H1 (cell line): ENCODE measurements at places on chromosomes 3 and 15. TPM values are rescaled to one million over a fixed set of nuclear protein-coding genes. Genes with fewer than 3 reads are reported as not detected.

- DNase-seq, result no peak
These were observed 144.8 kb downstream of the GABRB3 start for GRCh38 chr15:26628071-26628470.

DNA sequence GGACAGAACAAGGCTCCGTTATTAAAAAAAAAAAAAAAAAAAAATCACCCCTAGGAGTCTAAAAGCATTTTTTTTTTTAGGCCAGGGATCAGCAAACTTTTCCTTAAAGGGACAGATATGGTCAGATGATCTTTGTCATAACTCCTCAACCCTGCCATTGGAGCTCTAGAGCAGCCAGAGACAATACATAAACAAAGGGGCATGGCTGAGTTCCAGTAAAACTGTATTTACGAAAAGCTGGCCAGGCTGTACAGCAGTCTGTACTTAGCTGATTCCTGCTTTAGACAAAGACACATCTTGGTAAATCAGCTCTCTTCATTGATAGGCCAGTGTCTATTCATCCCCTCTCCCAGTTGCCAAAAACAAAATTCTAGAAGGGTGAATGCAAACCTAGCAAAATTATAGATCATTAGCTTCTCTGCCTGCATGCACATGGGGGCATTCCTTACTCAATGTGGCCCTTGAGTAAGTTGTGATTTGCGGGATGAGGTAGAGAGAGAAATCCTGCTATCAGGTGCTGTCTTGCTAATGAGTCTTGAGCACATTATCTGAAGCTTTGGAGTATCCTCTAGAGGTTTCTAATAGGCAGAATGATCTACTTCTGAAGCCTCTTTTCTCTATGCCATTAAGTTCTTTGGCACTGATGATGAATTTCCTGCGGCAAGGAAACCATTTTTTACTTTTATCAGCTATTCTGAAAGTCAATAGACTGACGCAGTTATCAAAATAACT lies 35.2 kb downstream of the SENP8 start:
- DNase-seq, result peak; percentile 24

DNA sequence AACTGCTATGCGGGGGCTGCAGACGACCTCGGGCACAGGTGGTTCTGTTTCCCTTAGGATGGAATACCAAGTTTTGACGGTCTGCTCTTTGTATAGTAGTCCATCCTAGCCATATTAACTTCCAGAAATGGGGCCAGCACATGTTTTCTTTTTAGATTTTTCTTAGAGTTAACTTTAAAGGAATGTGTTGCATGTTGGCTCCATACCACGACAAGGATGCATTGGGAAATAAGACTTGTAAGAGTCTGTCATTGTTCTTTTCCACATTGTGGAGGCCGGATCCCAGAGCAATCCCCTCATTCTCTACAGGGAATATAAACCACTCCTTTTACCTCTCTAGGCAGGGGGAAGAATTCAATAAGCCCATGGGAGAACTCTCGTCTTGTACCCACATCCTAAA lies 87.1 kb upstream of the PLSCR4 start:
- DNase-seq, result no peak

DNA sequence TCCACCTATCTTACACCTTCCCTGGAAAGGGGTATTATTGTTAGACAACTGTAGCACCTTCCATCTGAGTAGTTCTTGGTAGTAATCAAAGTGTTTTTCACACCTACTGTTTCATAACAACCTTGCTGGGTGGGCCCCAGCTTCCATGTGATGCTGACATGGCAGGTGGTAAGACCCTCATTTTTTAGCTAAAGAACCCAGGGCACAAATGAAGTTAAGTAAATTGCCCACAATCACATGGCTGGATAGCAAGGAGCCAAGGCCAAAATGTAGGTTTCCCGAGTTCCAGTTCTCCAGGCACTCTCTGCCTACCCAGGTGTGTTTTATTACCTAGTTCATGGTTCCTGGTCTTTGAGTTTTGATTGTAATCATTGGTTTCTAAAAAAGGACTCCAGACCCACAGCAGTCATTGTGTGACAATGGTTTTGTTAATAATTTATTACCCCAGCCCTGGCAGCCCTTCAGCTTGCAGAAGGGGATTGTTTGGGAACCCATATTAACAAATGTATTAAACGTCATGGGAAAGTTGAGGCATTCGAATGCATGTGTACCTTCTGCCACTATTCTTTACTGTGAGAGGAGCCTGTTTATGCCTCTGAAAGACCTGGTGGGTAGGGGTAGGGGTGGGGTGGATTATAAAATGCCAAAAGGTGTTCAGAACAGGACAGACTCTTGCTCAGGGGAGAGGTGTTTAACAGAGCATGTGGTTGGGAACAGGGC lies 222.2 kb upstream of the BHLHE40 start:
- no peak for DNase-seq

- no peak for DNase-seq
These were observed 13.7 kb downstream of the MAP1A start for GRCh38 chr15:43531018-43531670.

Gene SLC15A2
- 2.1 and 3.6 TPM in 2 replicates for polyA plus RNA-seq

Gene TP63
- not detected in 2 replicates for polyA plus RNA-seq

Gene MAP3K13
- 3.9 and 6.8 TPM in 2 replicates for polyA plus RNA-seq

Gene CCDC39
- 0.12 and 0.24 TPM in 2 replicates for polyA plus RNA-seq
